ENCODE measurements at places on chromosomes 1 and 21.
A peak's percentile ranks its signal among the peaks of the same experiment; 100 is the strongest.

- DNase-seq, result no peak
Measured at GRCh38 chr21:25467896-25468295, 139.4 kb downstream of the MRPL39 start.

DNA sequence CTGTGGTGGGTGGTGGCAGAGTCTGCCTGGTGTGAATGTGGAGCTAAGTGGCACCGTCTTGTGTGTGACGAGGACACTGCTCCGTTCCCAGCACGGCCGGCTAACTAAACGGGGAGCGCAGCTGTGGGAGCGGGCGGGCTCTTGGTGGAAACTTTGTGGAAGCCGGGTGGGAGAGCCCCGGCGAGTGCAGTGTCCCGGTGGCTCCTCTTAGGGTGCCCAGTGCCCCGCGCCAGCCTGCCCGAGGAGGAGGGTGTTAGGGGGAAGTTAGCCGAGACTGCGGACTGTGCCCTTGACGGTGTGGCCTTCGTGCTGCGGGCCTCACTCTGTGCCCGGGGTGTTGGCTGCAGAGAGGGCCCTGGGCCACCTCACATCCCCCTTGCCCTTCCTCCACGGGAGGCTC is 9.9 kb downstream of the PEX10 start:
- DNase-seq, result no peak

DNA sequence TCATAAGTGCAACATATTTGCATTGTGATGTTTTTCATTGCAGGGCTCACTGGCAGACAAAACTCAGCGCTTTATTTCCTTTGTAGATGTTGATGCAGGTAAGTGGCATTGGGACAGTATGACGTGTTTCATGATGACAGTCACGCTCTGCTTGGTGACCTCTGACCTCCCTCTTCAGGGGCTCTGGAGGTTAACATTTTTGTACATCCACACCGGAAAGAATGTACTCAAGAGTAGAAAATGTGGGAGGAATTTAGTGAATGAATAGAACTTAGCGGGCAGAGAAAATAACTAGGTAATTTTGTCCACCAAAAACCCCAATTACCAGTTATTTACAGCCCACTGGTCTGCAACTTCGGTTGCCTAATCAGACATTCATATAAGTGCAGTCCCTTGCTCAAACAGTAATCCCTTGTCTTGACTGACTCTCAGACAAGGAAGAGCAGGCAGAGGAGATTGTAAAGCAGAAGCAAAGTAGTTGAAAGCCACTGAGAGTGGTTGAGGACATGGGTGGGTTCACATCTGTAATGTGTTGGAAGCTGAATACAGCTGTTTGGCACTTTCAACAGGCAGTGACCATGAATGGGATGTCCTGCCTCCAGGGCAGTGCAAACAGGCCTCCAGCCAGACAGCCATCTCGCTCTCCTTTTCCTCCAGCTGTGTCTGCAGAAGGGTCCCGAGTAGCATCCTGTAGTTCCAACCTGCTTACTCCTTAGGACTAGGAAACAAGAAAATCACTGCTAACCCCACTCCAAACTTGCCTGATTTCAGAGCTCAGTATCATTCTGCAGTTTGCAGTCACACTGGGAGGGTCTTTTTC is 188.9 kb downstream of the NRIP1 start:
- no peak for DNase-seq

- DNase-seq, result no peak
Measured at GRCh38 chr1:52026278-52026677, 7.3 kb downstream of the KTI12 start.

DNA sequence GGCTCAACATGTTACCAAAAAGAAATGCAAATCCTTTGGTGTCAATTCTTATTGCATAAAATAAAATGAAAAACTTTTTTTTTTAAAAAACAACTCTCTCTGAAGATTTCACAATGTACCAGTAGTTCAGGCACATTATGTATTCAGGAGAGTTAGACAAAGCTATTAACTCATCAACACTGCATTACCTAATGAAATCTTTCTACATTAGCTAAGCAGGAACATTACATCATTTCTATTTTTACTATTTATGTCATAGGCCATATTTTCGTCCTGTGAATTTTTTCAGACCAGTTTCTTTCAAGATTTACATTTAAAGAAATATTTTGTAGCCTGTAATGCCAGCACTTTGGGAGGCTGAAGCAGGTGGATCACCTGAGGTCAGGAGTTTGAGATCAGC is 366.2 kb downstream of the USH2A start:
- no peak for DNase-seq

GRCh38 chr1:22888320-22889075 is 84.2 kb downstream of the LACTBL1 start:
- DNase-seq, result no peak

GRCh38 chr1:232581932-232582331 is 48.0 kb downstream of the SIPA1L2 start:
- DNase-seq, result no peak

GRCh38 chr1:203453016-203453415 is 22.6 kb upstream of the PRELP start:
- no peak for DNase-seq

GRCh38 chr1:81920245-81920740 is 119.6 kb downstream of the ADGRL2 start:
- DNase-seq, result peak; percentile 41

DNA sequence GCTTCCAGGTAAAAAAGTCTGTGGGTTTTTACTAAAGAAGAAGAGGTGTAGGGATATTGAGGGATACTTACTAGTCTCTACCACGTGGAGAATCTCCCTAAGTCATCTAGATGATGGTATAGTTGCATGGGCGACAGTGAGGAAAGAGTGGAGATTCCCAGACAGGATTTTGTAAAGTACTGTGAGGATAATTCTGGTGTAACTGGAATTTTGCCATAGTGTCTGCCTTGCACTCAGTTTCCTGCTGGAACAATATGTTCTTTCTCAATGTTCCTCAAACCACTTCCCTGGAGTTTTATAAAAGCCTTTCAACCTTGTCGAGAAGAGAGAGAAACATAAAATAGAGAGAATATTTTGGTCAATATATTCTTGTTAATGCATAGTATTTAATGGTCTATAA is 95.1 kb upstream of the WLS start:
- DNase-seq, result no peak

GRCh38 chr1:42170779-42171621 is 6.5 kb upstream of the GUCA2A start:
- peak; percentile 52 for DNase-seq

DNA sequence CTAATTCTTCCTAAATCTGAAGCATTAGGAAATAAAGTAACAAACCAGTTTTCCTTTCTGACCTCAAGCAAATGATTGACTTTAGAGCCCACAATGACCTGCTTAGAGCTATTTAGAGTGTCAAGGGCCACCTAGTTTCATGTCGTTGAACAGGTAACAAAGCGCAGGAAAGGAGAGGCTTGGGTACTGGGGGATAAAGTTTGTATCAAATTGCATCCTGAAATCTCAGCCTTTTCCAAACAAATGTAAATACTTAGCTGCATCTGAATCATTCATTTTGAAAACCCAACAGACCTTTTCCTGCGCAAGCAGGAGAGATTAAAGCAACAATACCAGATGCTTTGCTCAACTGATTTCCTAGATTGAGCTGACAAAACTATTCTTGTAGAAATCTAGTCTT is 121.2 kb downstream of the NRIP1 start:
- no peak for DNase-seq

- no peak for DNase-seq
Measured at GRCh38 chr1:201544710-201545109, 5.8 kb downstream of the NAV1 start.

DNA sequence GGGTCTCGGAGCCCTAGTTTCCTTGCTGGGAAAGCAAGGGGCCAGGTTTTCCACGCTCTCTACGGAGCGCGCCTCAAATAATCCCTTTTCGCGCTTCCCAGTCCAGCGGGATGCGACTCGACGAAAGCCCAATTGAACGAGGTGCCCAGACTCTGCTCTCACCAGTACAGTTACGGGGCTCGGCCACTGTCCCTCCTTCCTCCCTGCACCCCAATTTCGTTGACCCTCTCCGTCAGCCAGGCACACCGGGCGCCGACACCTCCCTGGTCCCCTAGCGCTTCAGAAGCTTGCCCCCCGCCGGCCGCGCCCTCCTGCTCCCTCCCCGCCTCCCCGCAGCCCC is 389 bp downstream of the SEMA6C start:
- DNase-seq, result no peak

- no peak for DNase-seq
Measured at GRCh38 chr1:81259625-81260411, 540.9 kb upstream of the ADGRL2 start.

DNA sequence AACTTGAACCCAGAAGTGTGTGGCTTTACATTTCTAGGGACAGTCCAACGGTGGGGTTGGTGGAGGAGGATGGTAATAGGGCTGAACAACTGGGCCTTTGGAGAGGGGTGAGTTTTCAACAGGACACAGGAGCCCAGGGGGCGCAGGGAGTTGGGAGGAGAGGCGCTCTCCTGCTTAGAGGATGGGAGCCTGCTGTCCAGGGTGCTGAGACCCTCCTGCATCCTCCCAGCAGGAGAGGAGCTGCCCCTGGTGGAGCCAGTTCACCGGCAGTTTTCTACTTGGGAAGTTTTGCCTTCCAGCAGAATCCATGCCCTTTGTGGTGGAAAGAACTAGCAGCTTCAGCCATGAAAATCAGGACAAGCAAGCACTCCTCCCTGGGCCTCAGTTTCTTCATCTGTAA is 8.6 kb downstream of the KCNC4 start:
- DNase-seq, result no peak

GRCh38 chr1:110976089-110976488 is 12.4 kb upstream of the LRIF1 start:
- DNase-seq, result no peak

- peak; percentile 72 for DNase-seq
Measured at GRCh38 chr1:247111700-247112478, 7.7 kb upstream of the ZNF669 start.

DNA sequence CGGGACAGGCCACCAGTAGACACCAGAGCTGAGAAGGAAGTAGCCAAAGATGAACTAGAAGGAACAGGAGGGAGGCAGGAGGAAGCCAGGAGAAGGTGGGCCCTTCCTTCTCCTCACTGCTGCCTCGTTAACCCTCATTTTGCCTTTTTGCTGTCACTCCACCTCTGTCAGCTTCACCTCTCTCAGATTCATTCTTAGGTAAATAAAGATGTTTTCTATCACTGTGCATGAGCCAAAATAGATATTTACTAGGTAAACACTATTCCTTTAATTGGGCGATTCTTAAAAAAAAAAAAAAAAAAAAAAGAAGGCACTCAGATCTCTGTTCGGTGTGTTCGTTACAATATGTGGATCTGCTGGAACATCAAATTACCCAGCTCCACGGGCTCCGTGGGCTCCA is 112.3 kb downstream of the GLUL start:
- no peak for DNase-seq

DNA sequence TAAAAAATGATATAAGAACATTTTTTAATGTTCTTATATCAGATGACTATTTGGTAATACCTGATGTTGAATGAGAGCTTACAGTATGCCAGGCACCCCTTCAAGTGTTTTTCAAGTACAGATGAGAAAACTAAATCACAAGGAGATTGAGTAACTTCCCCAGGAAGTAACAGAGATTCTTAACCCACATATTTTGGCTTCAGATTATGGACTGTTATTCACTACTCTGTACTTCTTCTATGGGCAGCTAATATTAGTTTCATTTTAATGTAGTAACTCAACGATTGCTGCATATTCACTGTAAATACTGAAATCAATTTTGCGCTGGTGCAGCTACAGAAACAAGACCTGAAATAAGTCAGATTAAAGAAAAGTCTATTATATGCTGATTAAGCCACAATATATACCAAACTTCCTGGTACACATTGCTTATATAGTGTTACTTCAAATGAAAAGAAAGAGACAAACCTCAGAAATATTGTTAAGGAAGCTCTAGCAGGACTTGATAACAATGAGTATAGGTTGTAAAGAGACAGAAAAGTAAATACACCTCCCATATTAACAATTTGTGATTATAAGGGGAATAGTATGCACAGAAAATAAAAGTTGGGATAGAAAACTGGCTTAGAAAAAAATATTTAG is 19.7 kb downstream of the DPYD start:
- DNase-seq, result no peak

- DNase-seq, result no peak
Measured at GRCh38 chr1:187244623-187245022, 415.9 kb downstream of the PLA2G4A start.

GRCh38 chr1:168933141-168933805 is 173.2 kb upstream of the ATP1B1 start:
- DNase-seq, result no peak

DNA sequence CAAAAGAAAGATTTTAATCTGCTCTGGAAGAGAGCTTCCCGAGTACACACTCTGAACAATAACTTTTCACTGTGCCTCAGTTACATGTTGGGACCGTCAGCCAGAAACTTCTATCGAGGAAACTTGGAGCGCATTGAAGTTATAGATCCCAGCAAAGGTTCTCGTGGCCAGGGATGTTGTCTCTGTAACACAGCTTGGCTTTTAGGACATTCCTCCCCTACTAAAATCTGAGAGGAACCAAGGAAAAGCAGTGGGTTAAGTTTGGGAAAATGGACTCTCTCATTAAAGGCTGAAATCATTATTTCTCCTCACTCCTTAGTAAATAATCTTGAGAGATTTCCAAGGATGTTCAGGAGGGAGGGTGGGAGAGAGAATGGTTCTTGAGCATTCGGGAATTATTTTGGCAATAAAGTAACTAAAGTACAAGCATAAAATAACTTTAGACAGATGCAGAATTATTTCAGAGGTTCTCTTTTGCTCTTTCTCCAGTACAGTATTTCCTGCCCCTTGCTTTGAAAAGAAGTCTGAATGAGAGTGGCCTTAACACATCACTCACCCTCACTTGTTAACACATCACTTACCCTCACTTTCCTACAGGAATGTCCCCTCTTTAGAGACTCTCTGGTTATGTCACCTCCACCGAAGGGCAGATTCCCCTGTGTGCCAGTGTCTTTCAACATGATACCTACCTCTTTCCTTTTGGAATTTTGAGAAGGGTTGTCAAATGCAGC is 1.8 kb upstream of the NFIA start:
- DNase-seq, result no peak

GRCh38 chr1:154465621-154466195 is 36.3 kb upstream of the TDRD10 start:
- DNase-seq, result no peak

- DNase-seq, result peak; percentile 4
Measured at GRCh38 chr1:228016653-228017355, 10.0 kb downstream of the WNT3A start.

- peak; percentile 23 for DNase-seq
Measured at GRCh38 chr1:1166642-1167397, 6.9 kb upstream of the TTLL10 start.

DNA sequence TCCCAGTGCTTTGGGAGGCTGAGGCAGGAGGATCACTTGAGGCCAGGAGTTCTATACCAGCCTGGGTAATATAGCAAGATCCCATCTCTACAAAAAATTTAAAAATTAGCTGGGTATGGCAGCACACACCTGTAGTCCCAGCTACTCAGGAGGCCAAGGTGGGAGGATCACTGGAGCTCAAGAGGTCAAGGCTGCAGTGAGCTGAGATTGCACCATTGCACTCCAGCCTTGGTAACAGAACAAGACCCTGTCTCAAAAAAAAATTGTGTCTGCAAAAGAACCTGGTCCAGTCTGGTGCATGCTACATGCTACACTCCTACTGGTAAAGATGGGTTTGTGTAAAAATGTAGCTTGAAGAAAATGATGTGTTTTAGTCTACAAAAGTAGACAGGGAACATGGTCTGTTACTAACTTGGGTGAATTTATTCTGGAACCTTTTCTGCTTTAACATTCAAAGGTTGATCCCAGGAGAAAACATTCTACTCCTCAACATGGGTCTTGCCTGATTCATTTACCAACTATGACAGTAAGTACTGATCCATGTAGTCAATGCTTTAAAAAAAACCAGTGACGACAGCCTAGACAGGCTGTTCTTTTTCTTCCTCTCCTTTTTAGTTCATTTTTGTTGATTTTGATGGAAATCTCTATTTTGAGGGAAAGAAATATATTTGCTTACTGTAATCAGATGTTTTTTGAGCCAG is 32.7 kb upstream of the ENAH start:
- DNase-seq, result no peak
